ENCODE measurements at places on chromosomes 4 and X.

DNA sequence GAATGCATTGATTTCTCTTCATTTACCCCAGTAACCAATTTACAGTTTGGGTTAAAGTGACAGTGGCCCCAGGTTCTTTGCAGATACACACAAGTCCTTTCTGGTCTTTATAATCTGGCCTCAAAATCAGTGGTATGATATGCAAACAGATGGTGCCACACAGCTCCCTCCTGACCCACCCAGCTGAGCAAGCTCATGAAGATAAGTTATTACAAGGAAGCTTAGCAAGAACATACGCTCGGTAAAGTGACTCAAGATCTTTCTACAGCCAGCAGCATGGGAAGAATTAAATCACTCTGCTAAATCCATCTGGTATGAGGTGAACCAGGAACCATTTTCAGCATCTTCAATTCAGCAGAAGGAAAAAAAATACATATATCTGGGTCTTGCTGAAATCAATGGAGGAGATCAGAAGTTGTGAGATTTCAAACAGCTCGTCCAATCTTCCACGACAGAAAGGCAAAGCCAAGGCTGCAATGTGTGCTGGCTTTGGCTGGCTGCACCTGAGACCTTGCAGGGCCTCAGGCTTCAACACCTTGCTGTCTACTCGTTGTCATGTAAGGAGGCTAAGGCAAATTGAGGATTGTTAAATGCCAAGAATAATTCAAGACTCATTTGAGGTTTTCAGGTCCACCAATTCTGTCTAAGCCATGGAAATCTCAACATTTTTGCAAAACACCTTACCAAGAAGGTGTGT, 28.2 kb downstream of the SEL1L3 start:
- DNase-seq, result no peak

GRCh38 chr4:172517391-172517790, 651.2 kb upstream of the GALNT7 start:
- DNase-seq, result no peak

- DNase-seq, result no peak
Measured at GRCh38 chrX:108541286-108541685, 101.6 kb downstream of the COL4A5 start.

- peak; percentile 31 for DNase-seq
Measured at GRCh38 chrX:98071331-98071730, 1187.6 kb downstream of the RPA4 start.

DNA sequence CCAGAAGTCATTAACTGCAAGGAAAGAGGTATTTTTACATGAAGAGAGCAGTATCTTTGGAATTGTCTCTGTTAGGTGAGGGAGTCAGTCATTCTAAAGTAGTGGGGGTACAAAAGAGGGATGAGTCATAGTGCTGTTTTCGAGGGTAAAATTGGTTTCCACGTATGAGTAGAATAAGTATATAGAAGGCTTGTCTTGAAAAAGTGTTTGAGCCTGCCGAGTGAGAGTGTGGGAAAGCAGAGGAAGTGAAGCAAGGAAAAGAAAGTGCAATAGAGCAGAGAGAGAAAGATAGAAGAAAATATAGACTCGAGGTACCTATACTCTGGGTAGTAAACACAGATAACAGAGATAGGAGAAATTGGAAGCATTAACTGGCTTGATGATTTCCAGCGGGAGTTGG, 696.4 kb downstream of the DMD start:
- no peak for DNase-seq
